CD4-positive, alpha-beta T cell treated with Interleukin-12 subunit alpha and Interleukin-12 subunit beta, for 1 hour (primary cell): ENCODE measurements at places on chromosomes 5 and 9.

DNA sequence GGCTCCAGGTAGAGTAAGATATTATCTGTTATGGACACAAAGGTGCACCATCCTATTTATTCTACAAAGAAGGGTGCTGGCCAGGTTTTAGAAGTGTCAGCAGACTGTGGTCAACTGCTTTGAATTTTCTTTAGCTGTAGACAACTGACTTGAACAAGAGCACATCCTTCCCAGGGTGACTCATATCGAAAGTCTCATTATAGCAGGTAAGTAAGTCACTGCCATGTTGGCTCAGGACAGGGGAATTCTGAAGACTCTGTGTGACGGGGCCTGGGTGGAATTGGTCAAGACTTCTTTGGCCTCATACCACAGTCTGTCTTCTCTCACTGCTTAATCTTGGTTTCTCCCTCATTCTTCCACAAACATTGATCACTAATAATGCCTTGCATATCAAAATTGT, 214.5 kb upstream of the CDH9 start:
- no peak for DNase-seq

DNA sequence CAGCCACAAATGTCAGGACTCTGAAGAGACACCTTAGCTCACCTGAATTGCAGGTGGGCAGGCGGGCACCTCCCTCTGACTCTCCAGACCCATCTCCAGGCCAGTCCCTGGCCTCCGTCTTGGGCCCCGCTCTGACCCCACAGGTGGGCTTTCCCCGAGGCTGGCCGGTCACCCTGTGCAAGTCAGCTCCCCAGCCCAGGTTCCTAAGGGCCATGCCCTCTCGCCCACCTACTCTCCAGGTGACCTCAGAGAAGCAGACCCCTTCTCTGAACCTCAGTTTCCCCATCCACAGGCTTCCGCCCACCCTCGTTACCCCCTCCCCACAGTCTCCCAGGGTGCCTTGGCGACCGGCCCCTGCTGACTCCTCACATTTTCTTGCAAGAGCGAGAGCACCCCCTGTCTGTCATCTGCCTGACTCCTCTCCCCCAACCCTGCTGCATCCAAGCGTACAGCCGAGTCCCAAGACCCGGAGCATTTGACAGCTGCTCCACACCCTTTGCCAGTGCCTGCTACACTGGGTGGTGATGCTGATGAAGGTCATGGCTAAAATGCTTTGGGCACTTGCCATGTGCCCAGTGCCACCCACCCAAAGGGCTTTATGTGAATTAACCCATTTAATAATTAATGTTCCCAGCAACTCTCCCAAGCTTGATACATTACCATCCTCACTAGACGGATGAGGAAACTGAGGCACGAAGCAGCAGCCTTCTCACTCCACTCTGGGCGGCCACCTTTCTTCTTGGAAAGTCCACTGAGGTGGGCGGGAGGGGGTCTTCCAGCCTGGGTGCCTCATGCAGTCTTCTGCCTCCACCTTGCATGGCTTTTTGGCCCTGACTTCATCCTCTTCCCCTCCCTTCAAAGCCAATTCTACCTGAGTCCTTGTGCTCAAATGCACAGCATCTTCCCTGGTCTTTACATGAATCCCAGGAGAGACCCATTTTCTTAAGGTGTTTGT, 51.1 kb upstream of the ORM1 start:
- no peak for DNase-seq

GRCh38 chr5:62068554-62068953, 237.5 kb upstream of the KIF2A start:
- no peak for DNase-seq

DNA sequence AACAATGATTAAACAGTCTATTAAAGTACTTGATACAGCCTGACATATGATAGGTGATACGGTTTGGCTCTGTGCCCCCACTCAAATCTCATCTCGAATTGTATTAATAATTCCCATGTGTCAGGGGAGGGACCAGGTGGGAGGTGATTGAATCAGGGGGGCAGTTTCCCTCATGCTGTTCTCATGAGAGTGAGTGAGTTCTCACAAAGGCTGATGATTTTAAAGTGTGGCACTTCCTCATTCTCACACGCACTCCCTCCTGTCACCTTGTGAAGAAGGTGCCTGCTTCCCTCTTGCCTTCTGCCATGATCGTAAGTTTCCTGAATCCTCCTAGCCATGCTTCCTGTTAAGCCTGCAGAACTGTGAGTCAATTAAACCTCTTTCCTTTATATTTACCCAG, 40.1 kb upstream of the TARS1 start:
- DNase-seq, result no peak

DNA sequence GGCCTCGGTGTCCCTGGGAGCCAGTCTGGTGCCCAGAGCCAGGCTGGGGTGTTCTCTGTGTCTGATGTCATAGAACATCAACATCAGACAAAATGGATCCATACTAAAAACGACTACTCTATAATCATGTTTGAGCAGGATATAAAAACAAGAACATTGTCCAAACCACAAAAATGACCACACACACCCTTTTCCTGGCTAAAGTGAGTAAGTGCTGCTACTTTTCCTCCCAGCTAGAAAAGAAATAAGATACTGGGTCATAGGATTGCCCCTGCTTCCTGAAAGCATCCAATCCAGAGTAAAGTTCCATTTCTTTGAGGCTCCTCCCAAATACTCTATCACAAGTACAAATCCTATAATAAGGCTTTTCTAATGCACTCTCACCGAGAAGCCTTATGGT, 19.7 kb upstream of the TRAF1 start:
- DNase-seq, result no peak

DNA sequence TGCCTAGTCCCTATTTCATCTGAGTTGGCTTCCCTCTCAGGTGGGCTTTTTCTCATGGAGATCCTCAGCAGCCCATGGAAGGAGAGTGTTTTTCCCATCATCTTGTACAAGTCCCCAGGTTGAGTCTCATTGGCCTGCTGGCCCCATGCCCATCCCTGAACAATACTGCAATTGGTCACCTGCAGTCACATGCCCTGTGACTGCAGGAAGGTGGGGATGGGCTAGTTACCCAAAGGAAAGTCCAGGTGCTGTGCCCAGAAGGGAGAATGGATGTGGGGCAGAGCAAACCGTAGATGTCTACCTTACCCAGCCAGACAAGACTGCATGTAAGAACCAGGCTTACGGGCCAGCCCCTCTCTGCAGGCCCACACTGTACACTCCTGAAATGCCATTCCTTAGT, 54.0 kb upstream of the SAP30L start:
- DNase-seq, result no peak

- no peak for DNase-seq
Measured at GRCh38 chr5:10611290-10611689, 47.4 kb downstream of the ANKRD33B start.

DNA sequence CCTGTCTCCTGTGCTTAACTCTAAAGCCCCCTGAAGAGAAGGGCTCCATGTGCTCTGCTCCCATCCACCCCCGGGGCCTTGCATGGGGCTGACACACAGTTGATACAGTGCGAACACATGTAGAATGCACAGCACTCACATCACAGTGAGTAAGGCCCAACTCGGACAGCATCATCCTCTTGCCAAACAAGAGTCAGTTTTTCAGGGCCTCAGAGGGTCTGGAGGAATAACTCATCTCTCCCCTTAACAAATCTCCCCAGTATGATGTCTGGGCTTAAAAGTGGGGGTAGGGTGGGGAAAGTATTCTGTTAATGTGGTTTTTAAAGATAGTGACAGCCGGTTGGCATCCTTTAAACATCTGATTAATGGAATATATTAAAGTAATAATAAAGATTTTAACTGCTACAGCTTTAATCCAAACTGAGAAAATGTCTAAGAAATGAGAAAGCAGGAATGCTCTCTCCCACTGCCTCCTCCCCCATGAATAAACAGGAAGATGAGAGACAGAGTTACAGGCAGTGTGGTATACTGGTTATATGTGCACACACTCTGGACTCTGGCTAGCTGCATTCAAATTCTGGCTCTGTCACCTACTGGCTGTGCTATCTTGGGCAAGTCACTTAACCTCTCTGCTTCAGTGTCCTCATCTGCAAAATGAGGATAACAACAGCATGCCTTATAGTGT, 22.5 kb downstream of the APBA1 start:
- DNase-seq, result no peak

DNA sequence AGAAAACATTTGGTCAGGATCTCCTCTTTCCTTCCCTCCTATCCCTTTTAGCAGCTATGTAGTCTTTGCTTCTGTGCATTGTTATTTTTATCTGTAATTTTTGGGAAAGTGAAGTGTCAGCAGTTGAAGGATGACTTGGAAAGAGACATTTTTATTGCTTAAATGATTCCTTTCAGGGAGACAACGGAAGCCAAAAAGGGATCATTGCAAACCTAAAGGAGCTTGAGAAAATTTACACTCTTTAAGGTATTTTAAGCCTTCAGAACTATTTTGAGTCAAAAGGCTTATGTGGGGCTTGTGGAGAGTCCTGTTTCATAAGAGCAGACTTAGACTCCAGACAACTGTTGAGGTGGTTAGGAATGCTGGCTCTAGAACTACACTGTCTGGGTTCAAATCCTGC, 281.6 kb downstream of the KIF4B start:
- no peak for DNase-seq

DNA sequence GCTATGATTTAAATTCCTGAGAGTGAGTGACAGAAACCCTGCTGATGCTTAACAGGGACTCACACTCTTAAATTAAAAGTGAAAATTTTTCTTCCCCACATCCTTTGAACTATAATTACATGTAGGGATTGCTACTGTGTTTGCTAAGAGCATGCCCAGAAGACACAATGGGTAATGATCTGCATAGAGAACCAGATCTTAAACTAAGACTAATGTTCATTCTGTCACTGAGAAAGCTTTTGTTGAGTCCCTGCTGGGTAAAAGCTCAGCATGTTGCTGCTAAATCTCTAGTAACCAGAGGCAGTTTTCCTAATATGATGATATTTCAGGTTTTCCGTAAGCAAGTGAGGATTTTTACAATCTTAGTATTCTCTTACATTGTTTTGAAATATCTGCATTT, 424.8 kb upstream of the SMC2 start:
- DNase-seq, result no peak

- no peak for DNase-seq
Measured at GRCh38 chr9:37083654-37084053, 36.7 kb upstream of the ZCCHC7 start.

DNA sequence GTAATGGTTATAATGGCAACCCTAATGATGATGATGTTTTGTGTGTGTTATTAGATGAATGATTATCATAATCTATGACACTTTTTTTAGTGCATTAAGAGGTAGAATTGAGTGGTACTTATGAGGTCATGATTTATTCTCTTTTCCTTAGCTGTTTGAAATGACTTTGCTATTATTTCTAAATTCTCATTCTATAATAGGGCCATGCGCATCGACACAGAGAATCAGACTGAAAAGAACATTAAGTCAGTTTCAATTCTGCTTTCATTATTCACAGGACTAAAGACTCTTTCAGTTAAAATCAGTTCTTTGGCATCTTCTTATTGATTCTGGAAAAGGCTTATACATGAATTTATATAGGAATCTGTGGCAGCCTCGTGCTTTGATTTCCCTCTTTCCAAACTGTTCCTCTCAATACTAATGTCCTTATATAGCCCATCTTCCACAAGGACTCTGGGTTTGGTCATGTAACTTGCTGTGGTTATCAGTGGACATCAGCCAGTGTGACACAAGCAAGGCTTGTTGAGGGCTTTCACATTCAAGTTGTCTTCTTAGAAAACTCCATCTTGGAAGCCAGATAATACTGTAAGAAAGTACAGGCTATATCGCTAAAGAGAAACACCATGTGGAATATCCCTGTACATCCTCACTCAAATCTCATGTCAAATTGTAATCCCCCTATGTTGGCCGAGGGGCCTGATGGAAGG, 140.3 kb upstream of the CHD1 start:
- DNase-seq, result no peak

DNA sequence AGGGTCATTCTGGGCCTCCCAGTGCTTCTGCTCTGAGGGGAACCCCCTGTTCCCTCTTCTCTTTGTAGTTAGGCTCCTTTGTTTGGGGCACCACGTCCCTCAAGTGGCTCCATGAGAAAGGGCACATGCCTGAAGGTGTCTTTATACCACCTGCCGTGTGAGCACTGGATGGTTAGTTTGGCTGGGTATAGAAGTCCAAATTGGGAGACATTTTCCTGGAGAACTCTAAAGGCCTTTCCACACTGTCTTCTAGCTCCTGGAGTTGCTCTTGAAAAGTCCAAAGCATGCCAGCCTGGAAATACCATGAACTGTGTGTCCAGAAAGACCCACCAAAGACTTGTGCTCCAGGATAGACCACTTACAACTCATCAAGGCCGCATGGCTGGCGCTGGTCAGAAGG, 11.1 kb upstream of the CCDC187 start:
- DNase-seq, result no peak

GRCh38 chr9:90441814-90442213, 200.8 kb downstream of the DIRAS2 start:
- DNase-seq, result no peak

DNA sequence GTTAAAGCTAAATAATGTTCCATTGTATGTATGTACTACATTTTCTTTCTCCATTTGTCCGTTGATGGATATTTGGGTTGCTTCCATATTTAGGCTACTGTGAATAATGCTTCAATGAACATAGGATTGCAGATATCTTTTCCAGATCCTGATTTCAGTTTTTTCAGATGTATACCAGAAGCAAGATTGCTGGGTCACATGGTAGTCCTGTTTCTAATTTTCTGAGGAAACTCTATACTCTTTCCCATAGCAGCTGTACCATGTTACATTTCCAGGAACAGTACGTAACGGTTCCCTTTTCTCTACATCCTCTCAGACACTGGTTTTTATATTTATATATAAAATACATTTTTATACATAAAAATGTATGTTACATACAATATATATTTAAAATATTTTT, 121.8 kb downstream of the GCNT1 start:
- no peak for DNase-seq

DNA sequence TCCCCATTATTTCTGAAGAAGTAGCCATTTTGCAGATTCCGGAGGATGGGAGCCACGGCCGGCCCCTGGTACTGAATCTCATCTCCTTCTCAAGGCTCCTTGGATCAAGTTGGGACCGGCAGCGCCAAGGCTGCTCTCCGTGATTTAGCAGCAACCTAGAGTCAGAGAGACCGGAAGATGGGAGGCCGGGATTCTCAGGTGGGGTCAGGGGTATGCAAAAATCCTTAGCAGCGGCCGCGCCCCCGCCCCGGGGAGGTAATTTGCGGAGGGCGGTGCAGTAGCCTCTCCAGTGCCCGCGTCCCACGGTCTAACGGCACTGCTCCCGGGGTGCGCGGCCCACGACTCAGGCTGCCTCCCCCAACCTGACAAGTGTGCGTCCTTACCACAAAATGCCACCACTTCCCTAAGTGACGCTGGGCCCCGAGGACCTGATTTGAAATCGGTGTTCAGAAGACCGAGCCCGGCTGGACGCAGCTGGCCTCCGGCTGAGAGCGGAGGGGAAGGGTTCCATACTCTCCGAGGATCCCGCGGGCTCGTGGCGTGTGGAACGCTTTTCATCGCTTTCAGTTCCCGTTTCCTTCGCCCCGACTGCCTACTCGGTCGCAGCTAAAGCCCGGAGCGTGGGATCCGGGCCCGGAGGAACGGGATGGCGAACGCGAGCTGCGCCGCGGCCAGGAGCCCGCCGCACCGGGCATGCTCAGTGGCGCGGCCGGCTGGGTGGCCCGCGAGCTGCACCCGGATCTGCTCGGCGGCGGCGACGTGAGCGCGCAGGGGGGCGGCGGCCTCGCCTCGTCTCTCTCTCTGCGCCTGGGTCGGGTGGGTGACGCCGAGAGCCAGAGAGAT, at the start of gene SCAMP1:
Gene SCAMP1, plus strand, starts transcription at position 787 of the 843 bp plus-strand sequence. Its CDS starts 55 bp downstream, at position 842.
- peak; percentile 93 for DNase-seq

GRCh38 chr5:154850255-154851062, at the start of gene FAXDC2:
Gene FAXDC2 (minus strand): TSS chr5:154850603. CDS start chr5:154838178, 12,425 bp downstream.
- DNase-seq, result no peak
